ENCODE measurements at places on chromosomes 4 and X.

GRCh38 chr4:24748758-24749350 lies 46.5 kb upstream of the SOD3 start:
- no peak for DNase-seq

DNA sequence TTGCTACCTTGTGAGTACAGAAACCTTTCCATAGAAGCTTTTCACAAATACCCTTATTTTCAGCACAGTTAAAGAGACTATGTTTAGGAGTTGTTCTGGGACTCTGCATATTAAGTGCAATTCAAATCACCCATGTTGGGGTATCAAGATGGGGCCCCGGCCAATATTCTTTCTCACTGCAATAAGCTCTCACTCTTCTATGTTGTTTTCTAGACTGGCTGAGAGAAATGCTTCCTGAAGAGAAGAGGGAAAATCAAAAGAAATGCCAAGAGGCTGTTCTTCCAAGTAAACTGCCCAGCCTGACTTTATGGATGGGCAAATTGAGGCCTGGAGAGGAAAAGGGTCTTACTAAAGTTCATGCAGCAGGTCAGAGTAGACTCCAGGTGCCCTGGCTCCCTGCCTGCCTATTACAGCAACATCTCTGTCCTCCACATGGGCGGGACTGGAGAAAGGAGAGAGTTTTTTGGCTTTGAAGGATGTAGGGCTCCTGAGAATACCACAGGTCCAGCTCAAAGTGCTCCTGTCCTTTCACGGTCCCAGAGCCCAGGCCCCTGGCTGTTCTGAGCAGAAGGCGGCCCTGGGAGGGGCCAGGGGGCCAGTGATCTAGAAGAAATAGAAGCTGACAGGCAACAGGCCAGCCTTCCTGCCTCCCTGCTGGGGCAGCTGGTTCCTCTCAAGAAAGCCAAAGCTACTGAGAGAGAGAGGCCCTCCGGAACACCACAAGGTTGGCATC lies 745 bp upstream of the IQSEC2 start:
- peak; percentile 93 for DNase-seq

- DNase-seq = no peak
Measured at GRCh38 chr4:25694466-25694865, 38.8 kb downstream of the SLC34A2 start.

DNA sequence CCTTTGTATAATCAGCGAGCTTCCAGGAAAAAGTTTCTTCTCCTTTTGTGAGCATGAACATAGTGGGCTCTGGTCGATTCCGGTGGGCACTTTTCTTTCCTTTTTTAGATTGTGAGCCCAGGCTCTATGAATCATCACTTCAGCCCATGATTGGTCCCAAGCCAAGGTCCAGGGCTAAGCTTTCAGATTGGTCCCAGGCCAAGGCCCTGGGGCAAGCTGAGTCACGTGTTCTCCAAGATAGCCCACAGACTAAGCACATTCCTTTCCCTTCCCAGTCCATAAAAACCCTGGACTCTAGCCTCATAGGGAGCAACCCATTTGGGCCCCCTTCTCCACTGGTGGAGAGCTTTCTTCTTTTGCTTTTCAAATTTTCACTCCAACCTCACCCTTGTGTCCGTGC lies 430.5 kb downstream of the NAP1L3 start:
- DNase-seq = no peak

DNA sequence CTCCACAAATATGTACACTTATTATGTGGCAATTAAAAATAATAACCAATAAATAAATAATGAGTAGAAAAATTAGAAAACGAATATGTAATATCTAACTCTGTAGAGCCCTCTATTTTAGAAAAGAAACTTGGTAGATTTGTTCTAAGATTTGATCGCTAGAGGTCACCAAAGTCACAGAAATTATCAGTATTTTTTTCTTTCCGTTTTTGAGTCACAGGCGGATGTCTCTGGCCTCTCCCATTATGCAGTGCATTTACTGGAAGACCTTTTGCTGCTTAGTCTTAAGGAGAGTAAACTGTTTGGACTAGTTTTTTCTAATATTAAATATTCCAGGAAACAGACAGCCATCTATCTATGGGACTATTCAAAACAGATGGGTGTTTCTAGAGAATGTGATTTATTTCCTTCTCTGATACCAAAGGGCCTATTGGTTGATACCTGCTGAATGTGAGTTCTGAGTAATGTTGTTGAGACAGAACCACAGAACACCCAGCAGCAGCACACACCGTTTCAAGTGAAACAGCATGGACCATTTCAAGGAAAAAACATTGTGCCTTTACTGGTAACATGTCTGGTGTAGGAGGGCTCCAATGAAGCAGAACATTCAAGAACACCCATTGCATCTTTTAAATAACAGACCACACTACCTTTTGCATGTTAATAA lies 34.0 kb upstream of the GYPA start:
- peak; percentile 68 for DNase-seq

DNA sequence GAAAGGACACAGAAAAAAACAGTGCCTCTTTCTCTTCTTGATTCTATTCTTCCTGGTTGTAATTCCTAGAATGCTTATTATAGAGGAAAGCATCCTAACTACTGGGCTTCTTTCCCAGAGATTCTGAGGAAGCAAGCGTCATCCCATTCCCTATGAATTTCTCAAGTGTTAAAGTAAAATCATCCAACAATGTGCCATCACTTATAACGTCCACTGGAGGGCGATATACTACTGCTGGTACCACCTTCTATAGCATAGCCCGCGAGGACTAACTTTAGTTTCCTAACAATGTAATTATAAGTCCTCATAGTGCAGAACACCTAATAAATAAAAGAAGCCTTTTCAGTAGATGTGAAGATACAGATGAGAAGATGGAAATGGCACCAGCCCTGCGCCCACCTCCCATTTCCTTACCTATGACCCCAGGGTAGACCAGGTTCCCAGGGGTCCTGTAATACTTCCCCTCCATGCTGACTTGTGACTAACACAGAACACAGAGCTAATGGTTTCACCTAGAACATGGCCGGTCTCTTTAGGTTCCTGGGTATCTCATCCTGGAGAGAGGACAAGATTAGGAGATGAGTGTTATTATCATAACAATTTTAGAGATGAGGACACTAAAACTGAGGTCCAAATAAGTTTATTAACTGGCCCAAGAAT lies 4.2 kb downstream of the CENPVL3 start:
- DNase-seq = peak; percentile 12

DNA sequence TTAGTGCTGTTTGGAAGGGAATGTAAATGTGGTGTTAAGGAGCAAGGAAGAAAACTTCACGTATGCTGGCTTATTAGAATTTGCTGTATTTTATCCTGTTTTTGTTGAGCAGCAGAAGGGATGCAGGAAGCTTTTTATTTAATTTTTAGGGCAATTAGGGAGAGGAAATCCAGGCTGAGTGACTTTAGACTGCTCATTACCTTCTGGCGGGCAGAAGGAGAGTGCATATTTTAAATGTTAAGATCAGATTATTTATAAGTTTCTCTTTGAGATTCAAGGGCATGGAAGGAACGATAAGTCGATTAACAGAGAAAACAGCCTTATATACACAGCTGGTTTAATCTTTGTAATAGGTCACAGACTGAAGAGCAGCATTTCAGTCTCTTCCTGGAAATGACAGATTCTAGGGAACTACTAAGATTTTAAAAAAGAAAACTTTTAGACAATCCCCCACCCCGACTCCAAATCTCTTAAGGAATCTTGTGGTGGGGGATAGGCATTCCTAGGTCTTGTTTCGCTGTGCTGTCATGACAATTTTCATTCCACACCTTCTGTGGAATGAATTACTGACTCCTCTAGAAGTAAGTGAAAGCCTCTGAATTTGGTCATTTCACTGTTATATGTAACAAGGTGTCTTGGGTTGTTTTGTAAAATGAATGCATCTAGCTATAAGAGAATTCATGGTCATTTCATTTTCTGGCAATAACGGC lies 402.5 kb downstream of the RAPGEF2 start:
- DNase-seq = no peak

DNA sequence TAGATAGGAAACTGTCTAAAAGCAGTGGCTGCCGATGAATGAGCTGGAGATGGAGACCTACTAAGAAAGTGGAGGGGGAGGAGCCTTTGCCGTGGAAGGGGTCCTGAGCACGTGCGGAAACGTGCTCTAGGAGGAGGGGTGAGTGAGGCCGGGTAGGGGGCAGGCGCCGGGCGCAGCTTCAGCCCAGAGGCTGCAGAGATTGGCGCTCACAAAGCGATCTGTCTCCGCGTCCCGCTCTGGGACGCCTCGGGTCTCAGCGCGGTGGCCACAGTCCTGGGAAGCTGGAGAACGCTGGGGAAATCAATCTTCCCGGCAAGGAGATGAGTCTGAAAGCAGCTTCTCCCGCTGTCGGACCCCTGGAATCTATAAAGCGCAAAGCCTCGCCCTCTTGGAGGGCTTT lies 444 bp upstream of the ARHGAP6 start:
- DNase-seq = no peak

GRCh38 chr4:55118397-55118796 lies 7.0 kb downstream of the KDR start:
- no peak for DNase-seq

DNA sequence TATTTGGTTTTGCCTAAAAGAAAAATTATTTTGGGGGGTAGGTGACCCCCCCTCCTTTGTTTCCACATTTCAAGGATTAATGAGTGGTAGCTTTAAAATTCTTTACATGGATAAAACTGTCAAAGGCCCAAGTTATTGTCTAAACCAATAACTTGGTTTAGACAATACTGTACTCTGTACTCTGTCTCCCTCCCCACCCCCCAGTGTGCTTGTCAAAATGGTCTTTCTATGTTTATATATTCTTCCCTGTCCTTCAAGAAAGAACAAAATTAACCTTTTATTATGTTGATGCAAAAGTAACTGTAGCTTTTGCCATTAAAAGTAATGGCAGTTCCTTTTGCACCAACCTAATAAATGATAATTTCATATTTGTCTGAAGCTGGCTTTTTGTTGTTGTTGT lies 9.5 kb upstream of the RGN start:
- no peak for DNase-seq

DNA sequence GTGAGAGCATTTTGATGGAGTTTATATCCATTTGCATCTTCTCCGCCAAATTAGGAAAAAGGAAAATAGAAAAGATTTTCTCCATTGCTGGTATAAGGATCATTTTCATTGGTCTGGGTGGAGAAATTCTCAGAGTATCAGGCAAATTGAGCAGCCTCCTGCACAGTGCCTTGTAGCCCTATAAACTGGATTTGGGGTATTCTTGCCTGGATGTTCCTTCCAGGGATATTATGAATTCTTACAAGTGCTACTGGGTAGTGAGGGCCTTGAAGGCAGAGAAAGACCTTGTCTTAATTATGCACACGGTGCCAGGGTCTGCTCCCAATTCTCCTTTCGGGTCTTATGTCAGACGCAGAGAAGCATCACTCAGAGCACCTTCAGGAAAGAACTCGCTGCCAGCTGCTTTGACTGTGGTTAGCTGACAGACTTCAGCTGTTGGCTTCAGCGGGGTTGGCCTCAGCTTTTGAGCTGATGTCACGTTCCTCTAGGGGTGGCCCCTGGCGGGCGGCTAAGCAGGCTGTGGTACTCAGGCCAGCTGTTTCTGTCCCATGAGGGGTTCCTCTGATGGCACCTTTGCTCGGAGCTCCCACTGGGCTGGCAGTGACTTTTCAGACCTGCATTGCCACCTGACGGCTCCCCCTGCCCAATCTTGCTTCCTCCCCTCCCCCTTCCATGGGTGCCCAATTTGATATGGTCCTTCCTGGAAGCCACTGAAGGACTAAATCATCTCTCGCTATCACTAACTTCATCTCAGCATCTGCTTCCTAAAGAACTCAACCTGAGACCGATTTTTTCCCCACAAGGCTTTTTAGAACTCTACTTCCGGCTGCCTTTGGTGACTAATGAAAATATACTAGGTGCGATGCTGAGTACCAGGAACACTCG lies 519.5 kb downstream of the BCOR start:
- DNase-seq = no peak

DNA sequence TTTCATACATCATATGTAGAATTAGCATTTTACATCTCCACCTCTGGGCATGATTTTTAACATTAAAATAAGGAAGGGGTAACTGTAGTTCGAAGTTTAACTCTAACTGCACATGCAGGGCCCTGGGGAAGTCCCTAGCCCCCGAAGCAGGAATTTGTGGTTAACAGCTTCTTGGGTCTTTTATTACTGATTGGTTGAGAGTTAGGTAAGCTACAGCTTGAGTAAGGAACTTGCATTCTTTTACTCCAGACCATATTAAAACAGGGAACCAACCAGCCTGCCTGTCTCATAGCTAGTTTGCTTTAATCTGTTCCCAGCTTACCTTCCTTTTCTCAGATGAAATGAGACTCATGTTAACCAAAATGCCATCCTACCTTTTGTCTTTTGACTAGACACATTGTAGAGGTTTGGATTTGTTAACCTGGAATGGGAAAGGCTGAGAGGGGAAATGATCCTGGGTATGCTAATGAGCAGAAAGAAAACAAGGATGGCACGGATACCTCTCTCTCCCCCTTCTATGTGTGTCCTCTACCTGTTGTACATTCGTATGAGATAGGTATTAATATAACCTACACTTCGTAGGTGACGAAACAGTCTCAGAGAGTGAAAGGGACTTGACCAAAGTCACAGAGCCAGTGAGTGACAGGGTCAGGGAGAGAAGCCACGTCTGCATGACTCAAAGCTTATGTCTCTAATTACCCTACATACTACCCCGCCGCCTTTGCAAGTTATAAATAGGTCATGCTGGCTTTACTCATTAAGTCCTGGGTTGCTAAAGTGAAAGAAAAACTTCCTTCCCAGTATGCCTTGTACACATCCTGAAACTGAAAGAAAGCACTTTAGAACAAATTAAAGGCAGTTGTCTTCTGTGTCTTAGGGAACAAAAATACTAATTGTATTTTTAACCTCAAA lies 119.5 kb upstream of the AFF2 start:
- no peak for DNase-seq

- DNase-seq = no peak
Measured at GRCh38 chr4:39559626-39560025, 32.4 kb upstream of the UGDH start.

DNA sequence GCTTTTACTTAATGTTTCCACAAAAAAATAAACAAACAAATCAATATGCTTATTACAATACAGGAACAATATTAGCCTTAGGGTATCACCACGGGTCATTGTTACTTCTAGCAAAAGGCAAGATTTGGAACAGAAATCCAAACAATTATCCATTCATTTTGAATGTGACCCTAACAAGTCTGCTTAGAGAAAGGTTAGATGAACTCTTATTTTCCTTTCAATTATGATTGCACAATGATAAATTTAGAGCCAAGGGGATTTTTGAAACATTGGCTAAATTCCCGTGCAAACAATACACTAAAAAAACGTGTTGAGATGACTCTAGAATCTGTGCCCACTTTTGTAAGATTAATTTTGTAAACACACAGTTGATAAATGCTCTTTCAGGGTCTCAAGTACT lies 474.7 kb downstream of the PCDH7 start:
- no peak for DNase-seq

GRCh38 chr4:9849538-9849920 lies 68.1 kb downstream of the DRD5 start:
- DNase-seq = no peak

GRCh38 chrX:46710927-46711623 lies 47.8 kb downstream of the SLC9A7 start:
- DNase-seq = peak; percentile 56

DNA sequence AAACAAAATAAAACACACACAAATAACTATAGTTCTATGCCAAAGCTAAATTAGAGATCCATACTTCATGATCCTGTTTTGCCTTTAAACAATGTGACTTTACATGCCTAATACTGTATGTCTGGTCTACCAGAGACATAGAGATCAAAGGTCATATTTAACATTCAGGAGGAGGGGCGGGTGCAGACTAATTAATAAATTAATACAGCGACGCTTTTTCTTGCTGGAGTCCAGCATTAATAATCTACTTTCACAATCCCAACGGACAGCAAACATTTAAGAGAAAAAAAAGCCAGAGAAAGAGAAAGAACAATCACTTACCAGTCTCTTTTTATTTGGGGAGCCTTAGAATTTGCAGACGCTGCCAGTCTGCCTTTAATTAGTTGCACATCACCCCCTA lies 509 bp downstream of the CXXC4 start:
- peak; percentile 40 for DNase-seq
